ENCODE measurements at places on chromosomes 3 and 15.

GRCh38 chr3:130811557-130811956, 64.9 kb upstream of the PIK3R4 start:
- no peak for DNase-seq

DNA sequence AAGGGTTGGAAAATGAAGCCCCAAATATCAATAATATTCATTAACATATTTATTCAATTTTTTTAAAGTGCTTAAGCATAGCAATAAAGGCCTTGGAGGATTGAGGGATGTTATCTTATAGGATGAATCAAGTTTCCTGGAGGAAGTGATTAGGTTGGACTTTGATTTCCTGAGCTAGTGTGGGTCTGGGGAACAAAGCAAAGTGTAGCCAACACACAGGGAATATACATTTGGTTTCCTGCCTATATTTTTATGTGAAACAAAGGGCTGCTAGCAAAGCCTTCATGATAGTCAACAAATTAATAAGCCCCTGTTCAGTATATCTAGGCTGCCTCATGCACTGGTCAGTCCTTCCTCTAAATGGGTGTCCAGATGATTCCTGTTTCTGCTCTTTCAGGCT, 261.1 kb upstream of the IL12A start:
- no peak for DNase-seq

- DNase-seq: no peak
These were observed 218.1 kb downstream of the ADAMTSL3 start for GRCh38 chr15:83871808-83872559.

GRCh38 chr3:147699175-147699838, 290.1 kb downstream of the ZIC1 start:
- no peak for DNase-seq

DNA sequence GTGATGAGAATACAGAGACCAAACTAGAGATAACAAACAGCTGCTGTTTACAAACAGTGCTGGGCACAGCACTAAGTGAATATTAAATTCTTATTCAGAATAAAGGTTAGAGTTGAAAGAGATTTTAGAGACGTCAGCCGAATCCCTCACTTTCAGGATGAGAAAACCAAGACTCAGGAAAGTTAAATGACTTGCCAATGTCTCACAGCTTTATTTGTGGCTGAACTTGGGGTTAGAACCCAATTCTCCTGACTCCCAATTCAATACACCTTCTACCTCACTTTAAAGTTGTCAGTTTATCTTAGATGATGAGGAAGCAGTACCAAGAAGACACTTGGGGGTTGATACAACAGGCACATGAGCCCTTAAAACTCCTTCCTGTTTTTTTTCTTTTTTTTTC, 180.9 kb downstream of the GAP43 start:
- no peak for DNase-seq

- DNase-seq: no peak
These were observed 7.9 kb downstream of the DUOX1 start for GRCh38 chr15:45137703-45138102.

- no peak for DNase-seq
These were observed 86.0 kb downstream of the ECT2 start for GRCh38 chr3:172836390-172836997.

DNA sequence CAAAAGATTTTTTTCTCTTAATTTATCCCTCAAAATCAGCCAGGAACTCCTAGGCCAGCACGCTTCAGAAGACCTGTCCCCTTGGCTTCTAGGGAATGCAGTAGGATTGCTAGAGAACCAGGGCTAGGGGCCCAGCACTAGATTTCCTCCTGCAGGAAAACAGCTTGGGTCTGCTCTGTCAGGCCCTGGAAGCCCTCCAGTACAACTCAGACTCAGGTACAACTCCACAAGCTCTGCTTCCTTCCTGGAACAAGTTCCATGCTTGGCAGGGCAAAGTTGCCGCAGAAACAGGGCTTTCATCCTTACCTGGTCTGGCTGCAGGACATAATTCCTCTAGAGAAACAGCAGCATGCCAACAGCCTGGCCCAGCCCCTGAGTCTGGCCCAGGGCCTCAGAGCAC, 96.1 kb upstream of the CTNNB1 start:
- DNase-seq: no peak

DNA sequence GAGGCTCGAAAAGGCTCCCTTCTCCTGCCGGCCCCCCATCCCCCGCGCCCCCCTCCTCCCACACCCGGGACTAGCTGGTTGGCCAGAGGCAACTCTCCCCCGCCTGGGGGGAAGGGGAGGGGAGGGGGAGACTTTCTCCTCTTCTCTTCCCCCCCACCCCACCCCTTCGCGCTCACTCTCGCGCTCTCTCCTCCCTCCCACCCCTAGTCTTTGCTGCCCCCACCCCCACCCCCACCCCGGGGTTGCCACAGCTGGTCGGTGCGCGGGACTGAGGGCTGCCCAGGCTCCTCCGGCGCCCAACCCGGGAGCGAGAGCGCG, 710 bp downstream of the MECOM start:
- peak; percentile 80 for DNase-seq

- DNase-seq: no peak
These were observed 25.9 kb downstream of the ETFA start for GRCh38 chr15:76285241-76285825.

- DNase-seq: no peak
These were observed 277.4 kb downstream of the PLCL2 start for GRCh38 chr3:17162116-17162515.

DNA sequence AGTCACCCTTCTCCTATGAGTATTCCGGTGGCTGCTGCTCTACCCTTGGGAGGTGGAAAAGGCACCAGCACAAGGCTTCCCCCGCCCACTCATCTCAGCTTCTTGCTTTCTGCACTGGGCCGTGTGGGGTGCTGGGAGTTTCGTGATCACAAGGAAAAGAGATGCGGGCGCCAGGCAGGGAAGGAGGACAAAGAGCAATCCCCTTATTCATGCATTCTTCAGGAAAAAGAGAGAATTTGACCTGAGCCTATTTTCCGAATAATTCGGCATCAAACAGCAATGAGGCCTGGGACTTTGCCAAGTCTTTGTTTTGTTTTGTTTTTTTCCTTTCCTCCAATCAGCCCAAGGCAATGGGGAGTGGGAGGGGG, 102.2 kb upstream of the LPP start:
- DNase-seq: peak; percentile 87

- DNase-seq: no peak
These were observed 13.3 kb downstream of the HRH1 start for GRCh38 chr3:11167590-11167989.

GRCh38 chr3:119652306-119653033, 7.9 kb downstream of the POPDC2 start:
- DNase-seq: no peak

- no peak for DNase-seq
These were observed 17.8 kb downstream of the USP3 start for GRCh38 chr15:63522225-63522578.

GRCh38 chr15:59299929-59300617, 72.6 kb downstream of the MYO1E start:
- peak; percentile 86 for DNase-seq

DNA sequence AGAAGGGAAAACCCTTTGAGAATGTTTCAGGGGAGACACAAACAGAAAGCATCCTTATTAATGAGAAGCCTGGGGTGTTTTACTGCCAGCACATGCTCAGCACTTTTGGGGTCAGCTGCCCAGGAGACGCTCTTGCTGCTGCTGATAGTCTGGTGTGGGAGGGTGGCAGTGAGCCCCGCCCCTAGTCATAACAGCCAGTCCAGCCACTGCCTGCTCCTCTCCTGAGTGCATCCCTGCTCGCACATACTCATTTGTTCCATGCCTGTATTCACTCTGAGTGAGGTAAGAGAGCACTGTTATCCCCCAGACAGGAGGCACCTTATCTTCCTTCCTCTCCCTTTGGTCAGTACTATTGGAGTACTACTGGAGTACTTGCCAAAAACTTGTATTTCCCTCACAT, 101.3 kb downstream of the ETFA start:
- no peak for DNase-seq

GRCh38 chr15:33309602-33310276, 1.0 kb upstream of the RYR3 start:
- no peak for DNase-seq

- no peak for DNase-seq
These were observed 403.0 kb upstream of the ONECUT1 start for GRCh38 chr15:53193149-53193548.

DNA sequence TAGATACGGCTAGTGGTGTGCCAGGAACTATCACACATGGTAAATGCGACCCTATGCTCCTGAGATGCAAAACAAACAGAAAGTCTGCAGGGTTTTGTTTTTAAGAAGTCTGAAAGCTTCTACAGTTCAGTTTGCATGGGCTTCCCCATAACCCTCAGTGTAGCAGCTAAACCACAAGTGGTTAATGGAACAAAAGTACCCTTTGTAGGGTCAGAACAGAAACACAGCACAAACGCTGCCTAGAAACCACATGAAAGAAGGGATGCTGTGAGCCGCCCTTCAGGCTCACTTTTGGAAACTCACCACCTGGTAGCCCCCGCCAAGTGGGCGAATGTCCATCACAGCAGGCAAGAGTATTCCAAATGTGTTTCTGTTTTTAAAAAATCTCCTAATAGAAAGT, 46.2 kb downstream of the CTDSPL start:
- no peak for DNase-seq

DNA sequence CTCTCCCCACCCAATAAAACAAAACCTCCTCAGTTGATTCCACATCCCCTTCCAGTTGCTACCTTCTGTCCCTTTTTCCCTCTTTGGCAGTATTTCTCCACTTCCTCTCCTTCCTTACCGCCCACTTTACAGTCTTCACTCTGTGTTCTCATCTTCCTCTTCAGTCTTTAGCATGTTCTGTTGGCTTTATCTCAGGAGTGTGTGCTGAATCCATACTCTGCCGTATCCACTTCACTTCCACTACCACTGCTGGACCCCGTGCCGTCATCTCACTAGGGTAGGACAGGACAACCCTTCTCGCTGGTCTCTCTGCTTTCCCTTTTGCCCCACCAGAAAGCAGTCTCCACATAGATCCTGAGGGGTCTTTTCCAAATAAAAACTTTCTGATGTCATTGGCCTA, 74.3 kb downstream of the FNDC3B start:
- DNase-seq: no peak

- DNase-seq: peak; percentile 52
These were observed 126.9 kb downstream of the LRRK1 start for GRCh38 chr15:101045835-101046691.

DNA sequence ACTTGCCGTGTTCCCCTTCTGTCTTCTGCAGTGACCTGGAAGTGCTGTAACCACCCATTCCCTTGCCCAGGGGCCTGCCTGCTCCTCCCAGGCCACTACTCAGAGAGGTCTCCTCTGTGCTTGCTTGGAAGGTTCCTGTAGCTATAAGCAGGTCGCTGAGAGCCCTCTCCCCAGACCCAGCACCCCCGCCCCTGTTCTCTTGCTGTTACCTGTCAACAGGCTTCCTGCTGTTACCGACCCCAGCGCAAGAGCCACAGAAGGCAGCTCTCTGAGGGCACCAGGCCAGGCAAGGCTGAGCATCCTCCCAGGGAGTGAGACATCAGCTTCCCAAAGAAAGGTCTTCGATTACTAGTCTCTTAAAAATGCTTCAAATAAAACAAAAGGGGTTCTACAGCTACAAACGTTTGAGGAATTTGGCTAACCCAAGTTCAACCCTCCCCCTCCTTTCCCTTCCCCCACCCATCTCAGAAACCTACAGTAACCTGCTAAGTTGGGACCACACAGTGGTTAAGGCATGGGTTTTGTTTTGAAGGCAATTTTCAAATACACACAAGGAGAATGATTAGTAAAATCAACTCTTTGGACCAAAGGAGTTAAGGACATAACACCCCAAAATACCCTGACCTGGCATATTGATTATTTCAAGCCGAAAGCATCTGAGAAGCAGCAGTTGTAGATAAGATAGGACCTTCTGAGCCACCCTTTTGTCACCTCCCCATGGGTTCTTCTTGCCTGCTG, 74.9 kb upstream of the MFGE8 start:
- DNase-seq: no peak

GRCh38 chr15:89633585-89633984, 21.7 kb downstream of the KIF7 start:
- DNase-seq: no peak

DNA sequence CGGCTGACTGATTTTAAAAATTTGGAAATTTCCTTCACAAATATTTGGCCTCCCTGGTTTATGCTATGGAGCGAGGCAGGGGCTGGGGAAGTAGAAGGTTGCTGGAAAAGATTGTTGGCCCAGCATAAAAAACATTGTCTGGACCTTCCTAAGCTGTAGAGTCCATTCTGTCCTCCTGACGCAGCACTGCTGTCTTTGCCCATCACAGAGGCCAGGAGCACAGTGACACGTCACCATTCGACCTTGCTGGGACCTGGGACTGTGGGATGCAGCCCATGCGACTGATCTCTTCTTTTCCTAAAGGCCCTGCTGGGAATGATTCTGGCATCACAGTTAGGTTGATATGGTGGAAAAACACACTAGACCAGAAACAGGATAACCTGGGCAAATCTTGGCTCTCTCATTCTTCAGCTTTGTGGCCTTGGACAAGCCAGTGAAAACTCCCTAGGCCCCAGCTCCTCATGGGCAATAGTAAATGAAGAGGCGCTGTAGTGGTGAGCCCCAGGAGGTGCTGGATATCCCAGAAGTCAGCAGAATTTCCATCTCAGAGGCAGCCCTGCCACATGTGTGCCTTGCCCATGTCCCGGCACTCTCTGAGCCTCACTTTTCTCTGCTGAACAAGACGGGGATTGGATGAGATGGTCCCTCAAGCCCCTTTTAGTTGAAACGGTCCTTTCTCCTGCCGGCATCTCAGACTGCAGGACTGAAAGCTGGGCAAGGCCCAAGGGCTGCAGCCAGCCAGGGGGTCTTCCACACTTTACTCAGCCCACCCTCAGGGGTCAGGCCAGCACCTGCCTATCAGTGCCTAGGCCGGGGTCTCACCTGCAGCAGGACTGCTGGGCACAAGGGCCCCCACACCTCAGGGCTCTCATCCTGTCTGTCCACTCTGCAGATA, 69.6 kb downstream of the SENP2 start:
- DNase-seq: no peak

- DNase-seq: no peak
These were observed 5.6 kb downstream of the PDCD6IP start for GRCh38 chr3:33803894-33804526.

- DNase-seq: no peak
These were observed 82.5 kb downstream of the CHST2 start for GRCh38 chr3:143201870-143202752.

GRCh38 chr15:41333026-41333562, 413 bp downstream of the NUSAP1 start:
- no peak for DNase-seq

DNA sequence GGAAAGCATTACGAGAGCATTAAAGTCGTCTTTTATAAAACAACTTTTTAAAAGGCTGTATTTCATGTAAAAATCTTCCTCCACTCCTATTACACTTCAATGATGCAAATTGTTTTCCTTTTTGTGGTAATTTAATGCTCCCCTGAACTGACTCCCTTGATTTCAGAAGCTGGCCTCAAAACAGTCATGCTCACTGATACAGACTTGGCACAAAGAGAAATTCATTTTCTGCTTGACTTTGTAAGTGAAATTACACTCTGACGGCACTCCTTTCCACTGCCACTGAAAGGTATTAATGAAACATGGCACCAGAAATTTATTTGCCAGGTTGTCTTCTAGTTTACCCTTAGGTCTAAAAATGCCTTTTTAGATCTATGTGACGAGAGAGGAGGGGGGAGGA, 215.5 kb downstream of the LRRC3B start:
- no peak for DNase-seq

- DNase-seq: no peak
These were observed 1150.7 kb downstream of the OTOL1 start for GRCh38 chr3:162647321-162647720.

Measured in coronary artery (tissue), 2 donors.